ENCODE measurements at places on chromosomes 12 and 14. TPM values are rescaled to one million over a fixed set of nuclear protein-coding genes. Genes with fewer than 3 reads are reported as not detected.
A peak's percentile ranks its signal among the peaks of the same experiment; 100 is the strongest.

GRCh38 chr12:76173756-76174155 lies 89.3 kb upstream of the NAP1L1 start:
- DNase-seq: no peak

DNA sequence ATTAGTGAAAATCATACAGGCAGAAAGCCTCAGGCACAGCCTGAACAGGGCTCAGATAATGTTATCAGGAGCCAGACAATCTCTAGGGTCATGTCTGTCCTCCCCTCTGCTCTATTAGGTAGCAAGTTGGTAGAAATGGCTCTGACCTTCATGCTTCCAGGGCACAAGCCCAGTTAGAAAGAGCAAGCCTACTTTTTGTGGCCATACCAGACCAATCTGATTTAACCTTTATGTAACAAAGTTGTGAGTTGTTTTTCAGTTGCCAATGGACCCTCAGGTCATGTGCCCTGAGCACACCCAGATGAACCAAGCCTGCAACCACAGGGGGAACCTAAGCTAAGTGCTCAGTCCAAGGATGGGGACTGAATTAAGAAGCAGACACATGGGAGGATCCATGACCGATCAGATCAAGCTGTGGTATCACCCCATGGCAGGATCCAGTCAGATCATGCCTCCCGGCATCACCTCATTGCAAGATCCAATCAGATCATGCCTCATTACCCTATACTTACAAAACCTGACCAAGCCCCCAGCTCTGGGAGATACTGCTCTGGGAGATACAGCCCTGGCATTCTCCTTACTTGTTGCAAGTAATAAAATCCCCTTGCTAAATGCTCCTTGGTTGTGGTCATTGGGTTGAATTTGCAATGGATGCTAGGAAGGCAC lies 18.8 kb upstream of the HIGD1C start:
- no peak for DNase-seq

DNA sequence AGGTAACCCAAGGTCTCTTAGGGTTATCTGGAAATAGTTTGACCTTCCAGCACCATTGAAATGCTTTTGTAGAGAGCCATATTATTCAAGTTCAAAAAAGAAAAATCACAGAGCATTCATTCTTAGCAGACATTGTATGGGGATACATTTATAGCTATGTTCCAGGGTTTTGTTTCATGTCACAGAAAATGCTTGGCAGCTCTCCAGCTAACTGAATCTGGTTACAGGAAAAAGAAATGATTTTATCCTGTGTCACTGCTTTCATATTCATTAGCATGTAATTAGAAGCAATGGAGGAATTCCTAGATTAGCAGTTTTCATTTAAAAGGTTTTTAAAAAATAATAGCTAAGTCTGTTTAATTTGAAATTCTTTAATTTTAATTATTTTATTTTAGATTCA lies 78.9 kb downstream of the SNAPC1 start:
- no peak for DNase-seq

- DNase-seq: no peak
Measured at GRCh38 chr14:52741865-52742264, 11.9 kb downstream of the STYX start.

DNA sequence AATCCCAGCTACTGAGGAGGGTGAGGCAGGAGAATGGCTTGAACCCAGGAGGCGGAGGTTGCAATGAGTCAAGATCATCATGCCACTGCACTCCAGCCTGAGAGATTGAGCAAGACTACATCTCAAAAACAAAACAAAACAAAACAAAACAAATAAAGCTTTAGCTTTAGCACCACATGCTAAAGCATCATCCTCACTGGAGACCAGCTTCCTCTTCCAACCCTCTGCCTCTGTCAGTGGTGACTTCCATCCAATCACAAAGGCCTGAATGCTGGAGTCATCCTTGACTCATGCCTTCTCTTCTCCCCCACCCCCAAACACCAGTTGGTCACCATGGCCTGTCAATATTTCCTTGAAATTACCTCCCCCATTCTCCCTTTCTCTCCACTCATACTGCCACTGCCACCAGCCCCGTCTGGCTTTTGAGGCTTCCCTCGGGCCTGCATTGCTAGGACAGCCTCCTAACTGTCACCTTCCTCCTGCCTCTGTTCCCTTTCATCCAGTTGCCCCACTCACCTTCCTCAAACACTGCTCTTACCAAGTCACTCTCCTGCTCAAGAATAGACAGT lies 1.4 kb downstream of the ZNF385A start:
- no peak for DNase-seq

GRCh38 chr12:104083769-104084475 lies 19.6 kb downstream of the HCFC2 start:
- DNase-seq: peak; percentile 47

- no peak for DNase-seq
Measured at GRCh38 chr14:40292664-40293063, 860.4 kb upstream of the FBXO33 start.

DNA sequence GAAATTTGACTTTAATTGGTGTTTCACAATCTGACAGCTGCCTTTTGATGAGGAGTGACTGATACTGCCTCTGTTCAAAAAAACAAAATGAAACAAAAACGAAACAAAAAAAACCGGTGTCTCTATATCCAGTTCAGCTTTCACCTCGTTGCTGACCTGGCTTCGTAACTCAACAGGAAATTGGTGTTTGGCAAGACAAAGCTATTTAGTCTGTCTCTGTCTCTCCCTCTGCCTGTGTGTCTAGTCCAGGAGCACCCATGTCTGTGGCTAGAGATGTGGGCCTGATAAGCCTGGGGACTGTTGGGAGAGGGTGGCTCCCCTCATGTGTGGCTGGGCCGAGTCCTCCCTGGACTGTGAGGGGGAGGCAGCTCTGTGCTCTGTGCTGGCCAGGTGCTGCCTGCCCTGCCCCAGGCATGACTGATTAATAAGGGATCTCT lies 11.3 kb downstream of the CACNA1C start:
- DNase-seq: peak; percentile 47

DNA sequence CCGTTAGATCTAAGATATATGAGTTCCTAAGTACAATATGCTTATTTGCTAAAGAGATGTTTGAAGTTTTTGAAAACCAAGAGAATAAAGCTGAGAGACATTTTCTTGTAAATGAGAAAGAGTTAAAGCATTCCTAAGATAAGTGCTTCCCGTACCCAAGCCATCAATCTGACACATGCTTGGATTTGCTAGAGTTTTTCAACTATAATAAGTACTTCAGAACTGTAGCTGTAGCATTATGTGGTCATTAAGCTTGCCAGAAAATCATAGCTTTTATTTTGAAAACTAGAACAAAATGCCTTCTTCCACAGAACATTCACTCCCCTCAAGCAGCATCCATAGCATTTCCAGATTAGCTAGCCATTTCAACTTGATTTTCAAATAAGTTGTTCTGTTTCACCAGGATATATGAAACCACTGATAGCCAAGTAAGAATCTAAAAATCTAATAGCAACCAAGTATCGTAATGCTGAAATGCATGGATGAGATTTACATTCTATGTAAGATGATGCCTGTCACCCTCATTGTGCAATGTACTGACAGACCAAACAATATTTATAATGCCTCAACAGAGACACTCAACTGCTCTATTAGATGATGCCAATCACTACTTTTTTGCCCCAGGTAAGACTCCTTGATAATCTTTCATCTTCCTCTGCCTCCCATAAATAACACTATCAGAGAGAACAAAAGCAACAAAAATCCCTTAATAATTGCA lies 8.0 kb downstream of the SNW1 start:
- DNase-seq: no peak

GRCh38 chr12:22709292-22709691 lies 84.3 kb downstream of the ETNK1 start:
- no peak for DNase-seq

GRCh38 chr14:44271637-44272036 lies 235.4 kb downstream of the FSCB start:
- no peak for DNase-seq

- DNase-seq: no peak
Measured at GRCh38 chr12:108799401-108800243, 57.8 kb downstream of the SSH1 start.

GRCh38 chr12:127272864-127273263 lies 994.1 kb upstream of the TMEM132C start:
- no peak for DNase-seq

DNA sequence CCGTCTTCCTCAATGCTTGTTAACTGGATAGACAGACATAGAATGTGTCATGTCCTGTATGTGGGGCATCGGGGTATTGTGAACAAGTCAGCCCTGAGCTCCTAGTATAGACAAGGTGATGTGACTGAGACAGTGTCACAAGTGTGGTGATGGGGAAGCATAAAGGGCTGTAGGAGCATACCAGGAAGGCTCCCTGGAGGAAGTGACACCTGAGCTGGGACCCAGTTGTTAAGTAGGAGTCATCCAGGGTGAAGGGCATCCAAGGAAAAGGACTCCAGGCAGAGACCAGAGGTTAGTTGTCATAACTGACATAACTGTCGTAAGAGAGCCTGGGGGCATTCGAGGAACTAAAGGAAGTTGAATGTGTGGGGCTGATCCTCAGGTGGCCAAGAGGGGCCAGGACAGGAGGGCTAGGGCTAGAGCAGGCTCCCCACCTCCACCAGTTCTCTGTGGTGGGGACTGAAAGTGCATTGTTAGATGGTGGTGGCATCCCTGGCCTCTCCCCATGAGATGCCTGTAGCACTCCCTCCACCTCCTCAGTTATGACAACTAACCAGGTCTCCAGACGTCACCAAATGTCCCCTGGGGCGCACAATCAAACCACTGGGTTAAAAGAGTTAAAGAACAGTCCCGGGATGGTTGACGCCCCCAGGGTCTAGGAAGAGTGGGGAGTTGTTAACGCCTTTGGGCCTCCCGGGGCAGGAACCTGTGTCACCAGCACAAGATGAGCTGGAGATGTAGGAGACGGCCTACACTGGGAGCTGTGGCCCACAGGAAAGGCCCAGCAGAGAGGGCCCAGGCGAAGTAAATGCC lies 2.4 kb downstream of the FICD start:
- DNase-seq: no peak

DNA sequence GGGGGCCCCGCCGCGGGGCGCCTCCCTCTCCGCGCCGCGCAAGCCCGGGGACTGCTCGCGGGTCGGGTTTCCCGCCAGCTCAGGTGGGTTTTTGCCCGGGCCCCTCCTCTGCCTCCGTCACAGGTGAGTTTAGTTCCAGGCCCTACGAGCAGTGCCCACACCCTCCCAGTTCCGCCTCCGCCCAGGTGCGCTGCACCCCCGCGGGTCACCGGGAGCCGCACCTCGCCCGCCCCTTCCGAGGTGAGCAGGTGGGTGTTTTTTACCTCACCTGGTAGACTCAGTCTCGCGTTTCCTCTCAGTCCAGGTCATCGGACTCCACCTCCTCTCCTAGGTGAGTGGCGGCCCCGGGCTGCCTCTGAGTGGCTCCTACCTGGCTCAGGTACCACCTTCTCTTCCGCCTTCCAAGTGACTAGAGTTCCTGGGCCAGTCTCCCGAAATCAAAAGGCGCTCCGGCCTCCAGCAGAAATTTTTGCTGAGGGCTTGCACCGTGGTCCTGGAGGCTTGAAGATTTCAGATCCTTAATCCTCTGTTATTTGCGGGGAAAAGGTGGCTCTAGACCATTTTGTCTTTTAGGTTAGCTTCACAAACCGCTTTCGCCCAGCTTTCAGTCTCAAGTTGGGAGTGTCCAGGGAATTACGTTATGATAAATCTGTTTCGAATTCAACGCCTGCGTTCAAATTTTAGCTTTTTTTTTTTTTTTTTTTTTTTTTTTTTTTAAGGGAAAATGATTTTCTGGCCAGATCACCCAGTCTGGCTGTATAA lies at the start of gene TMEM30B:
TSS of gene TMEM30B (minus strand) at position 153 of the 762 bp plus-strand sequence. CDS start 191 bp downstream, outside the sequence.
- DNase-seq: no peak

DNA sequence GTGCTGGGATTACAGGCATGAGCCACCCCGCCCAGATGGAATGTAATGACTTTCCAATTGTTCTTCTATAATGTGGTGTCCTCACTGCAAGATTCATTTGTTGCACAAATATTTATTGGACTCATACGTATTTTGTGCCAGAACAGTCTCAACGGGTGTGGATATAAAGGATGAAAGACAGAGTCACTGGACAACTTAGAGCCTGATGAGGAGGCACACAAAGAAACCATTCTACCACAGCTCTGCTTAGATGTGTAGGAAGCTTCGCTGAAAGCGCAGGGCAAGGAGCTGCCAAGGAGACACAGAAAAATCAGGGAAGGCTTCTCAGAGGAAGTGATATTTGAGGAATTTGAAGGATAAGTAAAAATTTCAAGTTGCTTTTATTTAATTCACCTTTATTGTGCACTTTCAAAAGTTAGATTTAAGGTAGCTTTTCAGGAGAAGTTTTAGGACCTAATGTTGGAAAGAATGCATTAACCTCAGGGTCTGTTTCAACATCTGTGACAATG lies 41.6 kb upstream of the STON2 start:
- DNase-seq: no peak

GRCh38 chr12:28645436-28645835 lies 455.2 kb downstream of the CCDC91 start:
- DNase-seq: no peak

C12orf76 gene
- 17.3 TPM for total RNA-seq

RHOJ gene
- not detected for total RNA-seq

TBC1D30 gene
- total RNA-seq: 0.26 TPM

PTPRR gene
- not detected for total RNA-seq

NR1H4 gene
- not detected for total RNA-seq

IL26 gene
- total RNA-seq: 0.35 TPM

KLHL33 gene
- 0.59 TPM for total RNA-seq

TCP11L2 gene
- total RNA-seq: 6.8 TPM

Data from activated CD8-positive, alpha-beta memory T cell treated with anti-CD3 and anti-CD28 coated beads, Interleukin-2, amount 10 ng/mL, durations not matched to agents 7 days and 5 days (primary cell).